ENCODE measurements at places on chromosomes 7 and 10. TPM values are rescaled to one million over a fixed set of nuclear protein-coding genes. Genes with fewer than 3 reads are reported as not detected.

Gene ARHGEF5
- 5.9 TPM for total RNA-seq

Gene PTF1A
- 0.90 TPM for total RNA-seq

Gene C10orf90
- total RNA-seq: not detected

Gene COL17A1
- total RNA-seq: not detected

Gene TSPAN13
- total RNA-seq: 11.7 TPM

Gene EIF3A
- total RNA-seq: 95.4 TPM

DNA sequence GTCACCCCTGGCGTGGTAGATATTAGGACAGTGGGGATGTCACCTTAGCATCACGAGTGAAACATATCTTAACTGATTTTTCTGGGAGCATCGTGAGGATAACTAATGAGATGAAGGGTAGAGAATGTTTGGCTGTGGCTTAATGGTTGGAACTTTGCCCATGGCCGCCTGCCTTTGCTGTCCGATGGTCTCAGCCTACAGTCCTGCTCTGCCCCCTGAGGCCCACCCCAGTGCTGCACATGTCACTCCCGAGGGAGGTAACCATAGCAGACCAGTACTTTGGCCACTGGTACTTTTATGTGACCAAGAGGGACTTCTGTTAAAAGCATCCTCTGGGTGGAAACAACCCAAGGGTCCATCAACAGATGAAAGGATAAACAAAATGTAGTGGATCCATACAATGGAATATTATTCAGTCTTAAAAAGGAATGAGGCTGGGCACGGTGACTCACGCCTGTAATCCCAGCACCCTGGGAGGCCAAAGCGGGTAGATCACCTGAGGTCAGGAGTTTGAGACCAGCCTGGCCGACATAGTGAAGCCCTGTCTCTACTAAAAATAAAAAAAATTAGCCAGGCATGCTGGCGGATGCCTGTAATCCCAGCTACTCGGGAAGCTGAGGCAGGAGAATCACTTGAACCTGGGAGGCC is 58.4 kb downstream of the TACR2 start:
- peaks cover 28% of the 10 kb centered on the region for H3K4me1 ChIP-seq
- H3K4me3 ChIP-seq: no peak overlapping the region
- peaks cover 7% of the 10 kb centered on the region for H3K36me3 ChIP-seq
- H3K27me3 ChIP-seq: no peaks in the 10 kb centered on the region
- DNase-seq: no peak

GRCh38 chr7:96285579-96285978 is 36.3 kb downstream of the SLC25A13 start:
- H3K36me3 ChIP-seq: no peaks in the 10 kb centered on the region
- DNase-seq: no peak
- no peaks in the 10 kb centered on the region for H3K27me3 ChIP-seq
- no peak overlapping the region for H3K4me3 ChIP-seq
- H3K4me1 ChIP-seq: peaks cover 6% of the 10 kb centered on the region

DNA sequence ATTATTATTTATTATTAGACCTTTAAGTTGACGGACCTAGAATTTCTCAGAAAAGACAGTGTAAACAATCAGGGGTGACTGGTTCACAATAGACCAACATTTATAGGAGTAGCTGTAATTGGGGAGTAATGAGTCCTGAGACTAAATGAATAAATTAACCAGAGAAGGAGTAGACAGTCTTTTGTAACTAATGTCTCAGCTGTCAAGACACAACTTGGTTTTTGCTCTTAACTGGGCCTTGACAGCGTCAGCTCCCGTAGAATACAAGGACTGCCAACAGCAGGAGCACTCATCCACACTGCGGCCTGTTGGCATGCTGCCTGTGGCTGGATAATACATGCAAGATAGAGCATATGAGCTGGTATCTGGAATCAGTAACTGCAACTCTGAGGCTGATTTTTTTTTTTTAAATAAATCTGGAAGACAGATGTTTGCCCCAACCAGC is 123.9 kb downstream of the CACNA2D1 start:
- no peaks in the 10 kb centered on the region for H3K4me1 ChIP-seq
- no peak overlapping the region for H3K27ac ChIP-seq
- no peak overlapping the region for H3K4me3 ChIP-seq
- DNase-seq: peak; percentile 56

- no peaks in the 10 kb centered on the region for H3K4me1 ChIP-seq
- no peaks in the 10 kb centered on the region for H3K36me3 ChIP-seq
- no peaks in the 10 kb centered on the region for H3K27me3 ChIP-seq
- H3K4me3 ChIP-seq: no peak overlapping the region
Measured at GRCh38 chr7:157309988-157310668, 26.7 kb upstream of the DNAJB6 start.

DNA sequence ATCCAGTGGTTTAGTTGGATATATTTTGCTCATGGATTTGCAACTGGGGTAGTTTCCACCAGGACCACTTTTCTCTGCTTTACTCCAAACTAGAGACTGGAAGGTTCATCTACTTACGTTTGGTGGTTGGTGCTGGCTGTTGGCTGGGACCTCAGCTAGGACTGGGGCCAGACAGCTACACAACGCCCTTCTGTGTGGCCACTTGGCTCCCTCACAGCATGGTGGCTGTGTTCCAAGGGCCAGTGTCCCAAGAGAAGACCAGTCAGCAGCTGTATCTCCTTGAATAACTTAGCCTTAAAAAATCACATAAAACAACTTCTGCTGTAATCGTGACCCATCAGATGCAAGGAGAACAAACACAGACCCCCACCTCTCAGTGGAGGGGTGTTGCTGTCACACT is 4.2 kb upstream of the KCNH2 start:
- H3K27me3 ChIP-seq: no peaks in the 10 kb centered on the region
- H3K27ac ChIP-seq: no peak overlapping the region
- peak; percentile 27 for DNase-seq
- peaks cover 11% of the 10 kb centered on the region for H3K4me1 ChIP-seq

GRCh38 chr7:3917436-3917835 is 616.4 kb downstream of the SDK1 start:
- no peaks in the 10 kb centered on the region for H3K27me3 ChIP-seq
- no peaks in the 10 kb centered on the region for H3K36me3 ChIP-seq
- H3K4me1 ChIP-seq: no peaks in the 10 kb centered on the region
- H3K4me3 ChIP-seq: no peak overlapping the region
- no peak overlapping the region for H3K27ac ChIP-seq
- no peak for DNase-seq

DNA sequence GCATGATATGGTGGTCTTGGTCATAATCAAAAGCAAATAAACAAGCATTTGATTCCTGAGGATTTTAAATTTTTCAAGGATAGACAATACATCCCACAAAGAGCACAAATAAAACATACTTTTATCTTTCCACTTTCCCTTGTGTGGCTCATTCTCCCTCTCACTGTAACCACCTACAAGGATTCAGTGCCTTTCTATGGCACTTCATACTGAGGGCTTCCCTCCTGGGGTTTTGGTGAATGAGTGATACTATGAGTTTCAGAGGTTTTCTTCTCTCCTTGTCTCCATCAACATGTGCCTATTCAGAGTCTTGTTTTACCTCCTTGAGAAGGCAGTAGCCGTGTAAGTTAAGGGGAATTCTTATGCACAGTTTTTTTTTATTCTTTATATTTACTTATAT is 296.0 kb upstream of the TEX47 start:
- H3K27me3 ChIP-seq: no peaks in the 10 kb centered on the region
- no peak overlapping the region for H3K27ac ChIP-seq
- no peaks in the 10 kb centered on the region for H3K36me3 ChIP-seq
- H3K4me3 ChIP-seq: no peak overlapping the region
- no peak for DNase-seq

GRCh38 chr7:26663874-26664273 is 200.5 kb downstream of the SKAP2 start:
- no peak overlapping the region for H3K27ac ChIP-seq
- no peaks in the 10 kb centered on the region for H3K4me1 ChIP-seq
- H3K4me3 ChIP-seq: no peak overlapping the region
- H3K36me3 ChIP-seq: no peaks in the 10 kb centered on the region
- H3K27me3 ChIP-seq: no peaks in the 10 kb centered on the region
